ENCODE measurements at places on chromosomes 3 and 15. TPM values are rescaled to one million over a fixed set of nuclear protein-coding genes. Genes with fewer than 3 reads are reported as not detected.

GRCh38 chr3:157204880-157205279, 44.9 kb upstream of the CCNL1 start:
- DNase-seq, result no peak
- H3K4me3 ChIP-seq, result no peak overlapping the region
- peak overlapping the region; percentile 19 for H3K27ac ChIP-seq
- H3K4me1 ChIP-seq, result peaks cover 13% of the 10 kb centered on the region
- no peaks in the 10 kb centered on the region for H3K27me3 ChIP-seq
- H3K36me3 ChIP-seq, result peaks cover 3% of the 10 kb centered on the region

DNA sequence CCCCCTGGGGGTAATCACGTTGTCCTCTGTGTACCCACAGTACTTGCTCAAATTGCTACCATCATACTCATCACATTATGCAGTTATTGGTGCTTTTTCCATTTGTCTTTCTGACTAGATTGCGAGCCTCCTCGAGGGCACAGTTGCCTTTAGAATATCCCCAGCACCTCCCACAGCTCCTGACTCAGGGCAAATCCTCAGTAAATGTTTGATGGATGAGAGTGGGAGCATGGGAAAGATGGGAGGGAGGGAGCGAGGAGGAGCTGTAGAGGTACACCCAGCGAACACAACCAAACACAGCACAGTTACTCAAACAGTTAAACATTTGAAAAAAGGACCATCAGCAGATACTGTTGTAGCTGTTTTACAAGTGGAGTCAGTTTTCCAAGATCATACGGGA, 27.9 kb downstream of the SIDT1 start:
- no peak overlapping the region for H3K27ac ChIP-seq
- no peaks in the 10 kb centered on the region for H3K36me3 ChIP-seq
- H3K27me3 ChIP-seq, result peaks cover 13% of the 10 kb centered on the region
- no peak for DNase-seq
- H3K4me3 ChIP-seq, result no peak overlapping the region

DNA sequence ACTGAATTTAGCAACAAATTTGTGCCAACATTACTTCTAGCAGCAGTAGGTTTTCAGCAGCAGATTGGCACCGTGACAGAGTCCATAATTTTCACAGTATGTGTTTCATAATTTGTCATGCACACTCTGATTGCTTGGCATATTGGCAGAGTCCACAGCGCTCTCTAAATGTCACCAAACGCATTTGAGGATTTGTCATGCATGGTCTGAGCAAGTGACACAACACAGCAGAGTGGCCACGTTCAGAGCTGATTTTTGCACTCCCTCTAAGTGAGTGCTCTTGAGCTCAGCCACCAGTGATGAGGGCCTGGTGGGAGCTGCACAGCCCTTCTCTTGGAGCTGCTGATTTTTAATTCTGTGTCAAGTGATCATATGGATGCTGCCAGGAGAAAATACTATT, 1270.8 kb downstream of the ROBO1 start:
- DNase-seq, result no peak
- no peaks in the 10 kb centered on the region for H3K27me3 ChIP-seq
- H3K27ac ChIP-seq, result no peak overlapping the region

GRCh38 chr15:80478075-80478474, 73.9 kb downstream of the ARNT2 start:
- H3K4me3 ChIP-seq, result no peak overlapping the region
- H3K36me3 ChIP-seq, result peaks cover 17% of the 10 kb centered on the region
- peaks cover 31% of the 10 kb centered on the region for H3K4me1 ChIP-seq
- DNase-seq, result no peak

Gene SH2D7
- not detected for total RNA-seq

Gene SAMMSON
- total RNA-seq, result not detected

Gene RASL12
- 12.9 TPM for total RNA-seq

Gene CYP11A1
- 0.27 TPM for total RNA-seq
